PC-3 (cell line): ENCODE measurements at places on chromosomes 11 and 22.

DNA sequence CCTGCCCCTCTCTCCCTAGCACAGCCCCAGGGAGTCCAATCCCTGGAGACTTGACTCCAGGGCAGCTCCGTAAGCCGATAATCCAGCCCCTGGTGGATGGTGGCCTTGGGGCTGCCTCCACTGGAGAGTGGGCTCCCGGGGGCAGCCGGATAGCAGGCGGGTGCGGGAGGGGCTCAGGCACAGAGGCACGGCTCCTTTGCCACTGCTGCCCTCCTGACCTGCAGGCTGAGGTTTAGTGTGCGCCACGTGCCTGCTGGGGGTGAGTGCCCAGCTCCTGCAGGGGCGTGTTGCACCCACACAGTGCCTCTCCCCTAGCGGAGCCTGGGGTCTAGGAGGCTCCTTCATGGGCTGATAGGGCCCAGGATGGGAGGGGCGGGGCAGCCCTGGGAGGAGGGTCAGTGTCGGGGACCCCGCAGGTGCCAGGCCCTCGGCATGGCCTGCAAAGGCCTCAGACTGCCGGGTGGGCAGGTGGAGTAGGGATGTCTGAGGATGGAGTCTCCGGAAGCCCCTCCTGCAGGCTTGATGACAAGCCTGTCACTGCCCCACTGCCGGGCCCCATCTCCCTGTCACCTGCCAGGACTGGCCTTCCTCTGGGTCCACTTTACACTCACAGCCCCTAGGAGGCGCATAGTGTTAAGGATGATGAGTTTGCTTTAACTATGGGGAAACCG lies 5.6 kb downstream of the DUSP8 start:
- DNase-seq = no peak

- DNase-seq = no peak
Measured at GRCh38 chr11:7449211-7449840, 36.0 kb upstream of the OLFML1 start.

DNA sequence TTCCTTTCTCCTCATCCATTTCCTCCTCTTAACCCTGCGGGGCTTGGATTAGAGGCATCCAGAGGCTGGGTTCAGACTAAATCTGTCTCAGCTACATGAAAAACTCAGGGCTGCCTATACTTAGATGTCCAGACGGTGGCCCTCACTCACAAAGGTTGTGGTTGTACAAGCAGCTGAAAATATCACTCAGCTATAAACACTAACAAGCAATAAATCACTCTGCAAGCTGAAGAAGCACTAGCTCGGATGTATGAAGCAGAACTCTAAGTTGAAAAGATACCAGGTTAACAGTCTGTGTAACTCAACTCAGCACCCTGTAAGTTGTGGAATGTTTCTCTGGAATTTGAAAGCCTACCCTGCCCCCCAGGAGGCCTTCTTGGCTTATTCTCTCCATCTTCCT lies 82.9 kb downstream of the EXT2 start:
- DNase-seq = no peak

GRCh38 chr22:41664490-41664889 lies 24.2 kb downstream of the SNU13 start:
- peak; percentile 5 for DNase-seq

- DNase-seq = no peak
Measured at GRCh38 chr11:18697576-18697975, 1.0 kb upstream of the TMEM86A start.
